NCI-H226 (cell line): ENCODE measurements at places on chromosomes 6 and 20.
A peak's percentile ranks its signal among the peaks of the same experiment; 100 is the strongest.

- DNase-seq = peak; percentile 92
Measured at GRCh38 chr6:71489736-71490135, 201.1 kb downstream of the OGFRL1 start.

DNA sequence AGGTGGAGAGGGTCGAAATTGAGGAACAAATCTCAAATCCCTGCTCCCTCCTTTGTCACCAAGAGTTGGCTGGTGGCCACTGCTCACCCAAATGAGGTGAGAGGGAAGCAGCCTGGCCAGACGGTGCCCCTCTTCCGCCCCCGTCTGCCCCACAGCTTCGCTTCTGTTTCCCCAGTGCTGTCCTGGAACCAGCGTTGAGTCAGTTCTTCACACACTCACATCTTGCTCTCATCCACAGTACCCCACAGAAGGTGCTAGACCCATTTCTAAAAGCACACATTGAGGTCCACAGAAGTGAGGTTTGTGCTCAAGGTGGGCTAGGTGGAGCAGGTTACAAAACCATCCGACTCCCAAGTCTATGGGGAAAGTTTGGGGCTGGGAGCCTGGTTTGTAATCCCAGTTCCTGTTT, 3.8 kb downstream of the CEBPB start:
- DNase-seq = no peak

GRCh38 chr6:3227363-3228045, at the start of gene TUBB2B:
Gene TUBB2B, minus strand, starts transcription at chr6:3227653. Its CDS starts 110 bp downstream, at chr6:3227543.
- DNase-seq = no peak

DNA sequence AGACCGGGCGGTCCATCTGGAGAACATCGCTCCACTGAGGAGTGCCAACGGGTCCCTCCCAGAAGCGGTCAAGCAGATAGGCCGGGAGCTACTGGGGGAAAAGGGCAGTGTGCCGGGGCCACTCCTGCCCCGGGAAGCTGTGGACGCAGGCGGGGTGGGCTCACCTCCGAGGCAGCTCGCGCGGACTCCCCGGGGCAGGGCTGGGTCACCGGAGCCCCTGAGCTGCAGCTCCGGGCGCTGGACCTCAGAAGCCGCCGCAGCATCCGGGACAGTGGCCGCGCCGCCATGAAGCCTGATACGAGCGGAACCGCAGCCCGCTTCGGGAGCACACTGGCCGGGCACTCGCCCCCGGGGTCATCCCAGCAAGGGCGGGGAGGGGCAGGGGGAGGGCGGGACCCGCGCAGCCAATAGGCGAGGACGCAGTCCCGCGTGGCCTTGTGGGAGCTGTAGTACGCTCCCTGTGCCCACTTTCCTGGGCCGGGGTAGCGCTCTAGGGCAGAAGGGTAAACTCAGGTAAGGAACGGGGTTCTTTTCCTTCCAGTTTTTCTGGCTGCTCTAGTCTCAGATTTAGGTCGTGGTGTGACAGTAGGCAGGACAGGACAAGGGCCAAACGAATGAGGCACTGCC, at the start of gene MOCS1:
MOCS1 (minus strand) TSS at position 332 of the 627 bp plus-strand sequence; CDS start at position 287, 45 bp downstream.
- DNase-seq = peak; percentile 70

- no peak for DNase-seq
Measured at GRCh38 chr6:5610640-5611039, 349.3 kb downstream of the FARS2 start.

GRCh38 chr6:132218059-132218696, 183.1 kb downstream of the MOXD1 start:
- DNase-seq = no peak

- DNase-seq = no peak
Measured at GRCh38 chr6:135210632-135211305, 29.7 kb downstream of the MYB start.
